ENCODE measurements at places on chromosomes 12 and 14.

DNA sequence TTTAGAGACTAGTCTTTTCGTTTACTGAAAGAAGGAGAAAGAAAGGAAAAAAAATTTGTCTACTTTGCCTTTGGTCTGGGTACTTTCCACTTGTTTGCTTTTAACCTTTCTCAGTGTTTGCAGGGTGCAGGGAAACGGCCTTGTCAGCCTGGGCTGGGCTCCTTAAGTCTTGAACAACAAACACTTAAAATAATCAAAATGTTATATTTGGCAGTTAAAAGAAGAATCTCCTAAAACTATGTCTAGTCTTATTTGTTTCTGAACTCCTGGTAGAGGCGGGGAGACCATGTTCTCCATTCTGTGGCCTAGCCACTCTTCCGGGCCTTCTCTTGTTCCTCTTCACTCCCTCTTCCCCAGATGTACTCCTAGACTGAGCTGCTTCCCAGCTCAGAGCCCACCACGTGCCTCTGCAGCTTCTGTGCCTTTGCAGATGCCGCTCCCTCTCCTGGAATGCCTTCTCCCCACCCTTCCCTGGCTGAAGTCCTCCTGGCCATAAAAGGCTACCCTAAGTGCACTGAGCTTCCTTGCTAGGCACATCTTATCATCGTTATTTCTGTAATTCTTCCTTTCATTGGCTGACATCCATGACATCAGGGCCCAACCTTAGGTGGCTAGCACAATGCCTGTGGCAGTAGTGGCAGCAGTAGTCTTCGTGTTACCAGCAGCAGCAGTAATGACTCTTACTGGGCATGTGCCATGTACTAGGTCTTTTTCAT, 432.9 kb downstream of the ZFP36L1 start:
- DNase-seq = no peak

DNA sequence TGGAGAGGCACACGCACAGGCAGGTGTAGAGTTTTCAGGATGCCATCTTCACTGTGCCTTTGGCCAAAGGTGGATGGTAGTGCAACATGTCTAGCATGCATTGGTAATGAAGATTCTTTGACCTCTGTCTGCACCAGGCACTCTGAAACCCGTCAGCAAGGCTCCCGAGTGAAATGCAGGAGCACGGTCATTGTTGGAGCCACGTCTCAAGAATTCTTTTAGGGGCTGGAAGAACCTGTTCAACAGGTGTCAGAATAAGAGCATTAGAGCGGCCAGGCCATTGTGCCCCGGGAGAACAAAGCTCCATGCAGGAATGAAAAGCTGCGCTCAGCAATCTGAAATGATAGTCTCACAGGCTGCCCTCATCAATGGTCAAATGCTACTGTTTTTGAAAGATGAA, 40.2 kb upstream of the DICER1 start:
- DNase-seq = no peak

- DNase-seq = no peak
Observed at GRCh38 chr14:48417715-48418500, 742.5 kb upstream of the MDGA2 start.

DNA sequence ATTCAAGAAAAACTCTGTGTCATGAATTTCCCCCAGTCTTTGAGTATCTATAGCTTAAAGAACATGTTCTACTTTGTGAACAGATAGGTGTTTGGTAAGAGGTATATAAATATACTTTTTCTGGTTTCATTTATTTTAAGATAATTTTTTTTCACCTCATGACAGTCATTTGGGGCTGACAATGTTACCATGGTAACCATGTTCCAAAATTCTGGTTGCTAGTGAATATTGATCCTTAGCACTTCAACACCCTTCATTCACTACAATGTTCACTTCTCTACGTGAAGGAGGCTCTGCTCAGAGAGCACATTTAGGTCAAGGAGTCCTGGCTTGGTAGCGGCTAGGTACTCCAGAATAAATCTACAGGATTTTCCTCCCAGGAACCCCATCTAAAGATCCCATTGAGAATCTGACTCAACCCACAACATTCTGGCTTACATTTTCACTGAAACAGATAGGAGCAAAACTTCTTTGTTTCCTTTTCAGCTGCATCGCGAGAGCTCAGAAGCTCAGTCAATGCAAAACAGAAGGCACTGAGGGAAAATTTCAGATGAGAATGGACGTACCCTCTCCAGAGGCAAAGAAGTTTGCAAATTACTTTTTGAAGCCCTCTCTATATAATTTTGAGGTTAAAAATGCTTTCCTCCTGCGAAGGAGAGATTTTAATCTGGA, 93.6 kb downstream of the ARF6 start:
- peak; percentile 70 for DNase-seq

DNA sequence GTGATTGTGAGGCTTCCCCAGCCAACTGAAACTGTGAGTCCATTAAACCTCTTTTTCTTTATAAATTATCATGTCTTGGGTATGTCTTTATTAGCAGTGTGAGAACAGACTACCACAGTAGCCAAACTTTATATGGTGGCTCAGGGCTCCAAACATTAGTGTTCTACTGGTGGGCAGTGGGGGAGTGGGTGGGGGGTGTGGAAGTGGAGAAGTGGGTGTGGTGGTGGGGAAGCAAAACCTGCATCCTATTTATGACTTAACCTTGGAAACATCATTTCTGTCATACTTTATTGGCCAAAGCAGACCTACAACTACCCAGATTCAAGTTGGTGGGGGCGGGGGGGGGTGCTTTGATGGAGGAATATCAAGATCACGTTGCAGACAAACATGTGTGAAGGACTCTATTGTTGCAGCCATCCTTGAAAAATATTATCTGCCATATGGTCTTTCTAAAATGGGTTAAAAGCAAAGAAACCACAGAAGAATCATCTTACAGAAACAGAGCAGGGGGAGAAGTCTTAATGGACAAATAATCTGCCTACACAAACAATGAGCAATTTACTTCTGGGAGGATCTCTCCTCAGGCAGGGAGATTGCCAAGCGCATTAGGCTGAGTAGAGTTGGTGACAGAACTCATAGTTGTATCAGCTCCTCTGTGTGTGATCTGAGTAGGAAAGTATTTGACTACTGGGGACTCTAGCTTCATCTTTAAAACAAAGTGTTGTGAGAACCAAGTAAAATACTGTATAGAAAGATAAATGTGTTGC, 1.4 kb upstream of the PWP1 start:
- DNase-seq = no peak

GRCh38 chr14:105215602-105216001, 32.7 kb upstream of the BTBD6 start:
- no peak for DNase-seq

GRCh38 chr12:104216521-104216924, 944 bp downstream of the TXNRD1 start:
- no peak for DNase-seq

GRCh38 chr12:24933694-24934407, 15.1 kb downstream of the BCAT1 start:
- no peak for DNase-seq

Data from ACHN (cell line).